Non-pigmented ciliary epithelial cell (primary cell): ENCODE measurements at places on chromosomes 1 and 21.

- DNase-seq: peak; percentile 95
These were observed 11.2 kb upstream of the CAPN2 start for GRCh38 chr1:223700942-223701637.

- DNase-seq: no peak
These were observed 8.3 kb downstream of the CHTOP start for GRCh38 chr1:153642161-153642560.

GRCh38 chr21:42518626-42519025 is 5.0 kb downstream of the SLC37A1 start:
- no peak for DNase-seq

DNA sequence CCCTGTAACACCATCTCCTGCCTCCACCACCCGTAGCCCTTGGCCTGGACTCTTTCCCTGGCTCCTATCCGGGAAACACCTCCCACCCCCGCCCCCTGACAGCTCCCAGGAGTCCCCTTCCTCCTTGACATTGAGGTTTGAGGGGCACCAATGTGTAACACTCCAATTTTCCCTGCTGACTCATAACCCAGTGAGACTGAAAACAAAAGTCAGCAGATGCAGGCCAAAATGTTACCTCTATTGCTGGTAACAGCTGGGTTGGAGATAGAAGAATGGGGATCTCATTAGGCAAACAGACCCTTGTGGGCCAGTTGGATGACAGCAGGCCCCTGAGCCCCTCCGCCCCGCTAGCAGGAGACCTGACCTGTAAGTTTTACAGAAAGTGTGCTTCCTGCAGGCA is 237.2 kb downstream of the KAZN start:
- DNase-seq: no peak

GRCh38 chr1:55580845-55581332 is 365.7 kb upstream of the USP24 start:
- peak; percentile 70 for DNase-seq

DNA sequence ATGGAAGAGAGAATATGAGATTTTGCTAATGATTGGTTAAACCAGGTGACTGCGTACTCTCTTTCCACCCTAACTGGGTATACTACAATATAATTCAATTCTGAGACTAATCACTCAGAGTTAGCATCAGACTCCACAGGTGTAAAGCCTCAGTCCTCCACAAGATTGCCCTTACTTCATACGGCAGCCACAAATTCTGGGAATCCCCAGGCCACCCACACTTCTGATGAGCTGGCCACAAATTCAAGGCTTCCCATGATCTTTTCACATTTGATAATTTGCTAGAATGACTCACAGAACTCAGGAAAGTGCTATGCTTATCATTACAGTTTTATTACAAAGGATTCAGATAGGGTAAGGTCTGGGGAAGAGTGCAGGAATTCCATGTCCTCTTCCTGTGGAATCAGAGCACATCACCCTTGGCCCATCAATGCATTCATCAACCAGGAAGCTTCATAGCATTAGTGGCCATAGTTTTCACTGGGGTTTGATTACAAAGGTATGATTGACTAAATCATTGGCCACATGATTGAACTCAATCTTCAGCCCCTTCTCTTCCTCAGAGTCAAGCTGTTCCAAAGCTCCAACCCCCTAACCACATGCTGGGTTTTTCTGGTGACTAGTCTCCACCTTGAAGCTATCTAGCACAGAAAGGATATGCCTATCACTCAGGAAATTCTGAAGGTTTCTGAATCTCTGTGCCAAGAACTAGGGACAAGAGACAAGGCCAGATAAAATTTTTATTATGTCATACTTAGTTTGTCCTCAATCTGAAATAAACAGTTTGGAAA is 131.7 kb downstream of the HHIPL2 start:
- DNase-seq: peak; percentile 2

DNA sequence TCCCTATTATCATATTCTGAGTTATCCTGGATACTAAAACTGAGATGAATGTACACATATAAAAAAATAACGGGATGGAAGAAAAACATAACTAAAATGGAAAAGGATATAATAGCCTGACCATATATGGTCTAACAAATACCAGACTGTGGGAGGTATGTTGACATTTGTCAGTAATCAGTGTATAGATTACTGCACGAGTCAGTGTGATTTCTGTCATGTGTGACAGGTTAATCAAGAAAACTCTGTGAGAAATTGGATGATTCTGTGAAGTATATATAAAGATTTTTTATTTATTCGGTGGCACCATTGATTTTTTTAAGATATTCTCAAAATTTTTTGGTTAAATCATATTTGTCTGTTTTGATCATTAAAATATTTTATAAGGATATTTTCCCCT is 547.3 kb upstream of the B3GALT2 start:
- no peak for DNase-seq

DNA sequence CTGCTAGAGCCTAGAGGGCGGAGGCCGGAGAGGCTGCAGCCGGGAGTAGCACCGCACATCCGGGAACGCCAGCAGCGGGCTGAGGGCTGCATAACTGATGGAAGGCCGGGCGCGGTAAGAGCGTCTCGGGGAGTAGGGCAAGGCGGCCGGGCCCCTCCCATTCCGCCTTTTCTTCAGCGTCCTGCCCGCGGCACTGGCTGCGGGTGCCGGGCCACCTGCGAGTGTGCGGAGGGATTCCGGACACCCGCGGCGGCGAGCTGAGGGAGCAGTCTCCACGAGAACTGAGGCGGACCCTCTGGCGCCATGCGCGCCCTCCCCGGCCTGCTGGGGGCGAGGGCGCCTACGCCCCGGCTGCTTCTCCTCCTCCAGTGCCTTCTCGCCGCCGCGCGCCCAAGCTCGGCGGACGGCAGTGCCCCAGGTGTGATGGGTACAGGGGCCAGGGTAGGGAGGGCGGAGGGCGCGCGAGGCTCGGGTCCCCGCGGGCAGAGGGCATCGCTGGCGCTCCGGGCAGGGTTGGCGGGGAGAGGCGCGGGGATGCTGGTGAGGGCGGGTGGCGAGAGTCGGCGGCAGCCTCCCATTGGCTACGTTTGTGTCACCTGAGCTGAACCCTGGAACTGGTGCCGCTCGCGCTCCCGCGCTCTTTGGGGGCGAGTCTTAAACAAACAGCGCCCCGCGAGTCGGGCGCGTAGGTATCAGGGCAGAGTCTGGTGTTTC is 334.4 kb downstream of the SRGAP2C start:
- no peak for DNase-seq

- no peak for DNase-seq
These were observed 78.1 kb upstream of the COX20 start for GRCh38 chr1:244757091-244757939.

DNA sequence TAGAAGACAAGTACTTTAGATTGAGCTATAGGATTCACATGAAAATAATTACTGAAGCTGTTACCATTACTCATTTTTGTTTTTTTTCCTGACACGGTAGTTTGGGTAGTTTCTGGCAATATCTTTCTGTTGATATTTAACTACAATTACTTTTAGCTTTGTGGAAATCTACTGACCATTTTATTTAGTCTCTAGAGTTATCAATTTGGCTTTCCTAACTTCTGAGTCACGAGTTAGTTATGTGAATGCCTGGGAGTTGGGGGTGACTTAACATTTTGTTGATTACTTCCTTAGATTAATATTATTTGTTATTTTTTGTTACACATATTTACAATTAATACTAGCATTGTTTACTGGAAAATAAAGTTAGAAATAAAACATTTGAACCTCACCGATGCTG is 160.6 kb downstream of the HMCN1 start:
- DNase-seq: no peak

GRCh38 chr1:182955596-182956588 is 2.9 kb upstream of the SHCBP1L start:
- peak; percentile 83 for DNase-seq

DNA sequence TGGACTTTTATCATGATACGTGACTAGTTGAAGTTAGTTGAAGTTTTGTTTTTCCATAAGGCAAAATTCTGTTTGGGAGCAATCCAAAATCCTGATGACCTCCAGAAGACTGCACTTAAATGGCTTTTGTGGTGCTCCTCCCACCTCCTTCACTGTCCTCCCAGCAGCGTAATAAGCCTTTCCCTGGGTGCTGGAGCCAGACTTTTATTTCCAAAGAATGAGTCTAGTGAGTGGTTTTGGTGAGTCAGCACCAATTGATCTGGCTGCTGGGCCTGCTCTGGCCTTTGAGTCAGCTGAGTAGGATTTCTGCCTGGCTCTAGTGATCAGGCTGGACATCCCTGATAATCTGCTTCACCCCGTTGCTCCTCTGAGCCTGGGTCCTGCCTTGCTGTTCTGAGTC is 21.7 kb upstream of the KCND3 start:
- DNase-seq: peak; percentile 6

DNA sequence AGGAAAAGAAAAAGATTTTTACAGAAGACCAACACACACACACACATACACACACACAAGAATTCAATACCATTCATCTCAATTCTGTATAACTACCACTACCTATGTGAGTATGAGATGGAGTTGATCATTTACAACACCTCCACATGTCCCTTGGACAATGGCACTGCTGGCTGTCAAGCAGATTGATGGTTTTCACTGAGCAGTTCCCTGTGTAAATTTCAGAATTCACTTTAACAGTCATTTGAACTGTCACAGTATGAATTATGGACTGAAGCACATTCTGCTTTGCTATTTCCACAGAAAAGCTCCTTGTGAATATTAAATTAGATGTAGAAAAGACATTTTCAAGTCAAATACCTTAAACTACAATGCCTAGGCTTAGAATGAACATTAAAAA is 14.3 kb downstream of the KCNT2 start:
- DNase-seq: no peak

GRCh38 chr1:202116287-202116686 is 6.4 kb upstream of the GPR37L1 start:
- no peak for DNase-seq

- DNase-seq: no peak
These were observed 34.0 kb downstream of the BACH1 start for GRCh38 chr21:29332461-29333362.

- DNase-seq: no peak
These were observed 47.4 kb upstream of the TNFSF18 start for GRCh38 chr1:173098117-173098516.

- no peak for DNase-seq
These were observed 15.2 kb upstream of the PDIK1L start for GRCh38 chr1:26096471-26096870.

DNA sequence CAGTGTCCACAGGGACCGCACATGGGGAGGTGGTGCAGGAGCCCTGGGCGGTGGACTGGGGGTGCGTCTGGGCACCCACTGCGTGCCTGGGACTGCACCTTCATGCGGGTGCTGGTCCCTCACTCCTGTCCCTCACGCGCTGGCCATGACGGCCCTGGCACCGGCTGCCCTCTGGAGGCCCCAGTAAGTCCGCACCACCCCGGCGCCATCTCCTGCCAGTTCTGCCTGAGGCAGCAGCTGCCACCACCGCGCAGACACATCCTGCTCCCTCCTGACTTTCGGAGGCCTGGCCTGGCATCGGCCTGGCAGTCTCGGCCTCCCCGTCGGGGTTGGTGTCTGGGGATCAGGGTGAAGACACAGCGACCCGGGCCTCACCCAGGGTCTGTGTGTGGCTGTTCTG is 64.8 kb downstream of the MORN1 start:
- DNase-seq: no peak

DNA sequence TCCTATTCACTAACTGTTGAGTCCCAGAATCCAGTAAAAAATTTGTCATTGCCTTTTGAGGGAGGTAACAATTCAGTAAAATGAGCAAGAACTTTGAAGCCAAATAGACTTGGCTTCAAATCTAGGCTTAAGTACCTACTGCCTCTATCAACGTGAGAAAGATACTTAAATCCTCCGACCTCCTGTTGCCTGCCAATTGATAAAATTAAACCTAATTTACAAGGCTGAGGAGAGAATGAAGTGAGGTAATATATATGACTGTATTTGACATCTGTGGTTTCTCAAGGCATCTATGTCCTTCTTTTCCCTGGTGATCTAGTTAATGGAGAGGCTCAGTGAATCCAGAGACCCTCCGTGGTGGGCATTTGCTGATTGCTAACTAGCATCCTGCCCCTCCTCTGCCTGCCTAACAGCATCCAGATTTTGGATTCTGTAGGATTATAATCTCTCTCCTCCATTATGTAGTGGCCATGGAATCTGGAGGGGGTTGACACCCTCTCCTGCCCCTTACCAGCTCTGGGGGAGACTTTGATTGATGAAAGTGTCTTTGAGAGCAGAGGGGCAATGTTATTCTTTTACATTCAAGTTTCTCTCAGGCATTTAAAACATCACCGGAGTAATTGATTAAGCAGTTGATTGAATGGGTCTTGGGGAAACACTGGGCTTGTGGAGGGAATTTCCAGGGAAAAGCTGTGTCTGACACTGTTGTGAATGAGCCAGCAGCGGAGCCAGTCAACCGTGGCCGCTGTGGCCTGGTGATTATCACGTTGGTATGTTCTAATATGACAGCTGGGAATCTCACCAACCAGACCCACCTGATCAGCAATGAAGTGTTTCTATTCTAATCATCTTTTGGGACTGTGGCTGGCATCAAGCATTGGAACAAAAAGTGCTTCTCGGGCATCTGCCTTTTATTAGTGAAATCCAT is 140.7 kb upstream of the FAM78B start:
- no peak for DNase-seq

- DNase-seq: no peak
These were observed 179.0 kb upstream of the TNR start for GRCh38 chr1:175922254-175922881.

DNA sequence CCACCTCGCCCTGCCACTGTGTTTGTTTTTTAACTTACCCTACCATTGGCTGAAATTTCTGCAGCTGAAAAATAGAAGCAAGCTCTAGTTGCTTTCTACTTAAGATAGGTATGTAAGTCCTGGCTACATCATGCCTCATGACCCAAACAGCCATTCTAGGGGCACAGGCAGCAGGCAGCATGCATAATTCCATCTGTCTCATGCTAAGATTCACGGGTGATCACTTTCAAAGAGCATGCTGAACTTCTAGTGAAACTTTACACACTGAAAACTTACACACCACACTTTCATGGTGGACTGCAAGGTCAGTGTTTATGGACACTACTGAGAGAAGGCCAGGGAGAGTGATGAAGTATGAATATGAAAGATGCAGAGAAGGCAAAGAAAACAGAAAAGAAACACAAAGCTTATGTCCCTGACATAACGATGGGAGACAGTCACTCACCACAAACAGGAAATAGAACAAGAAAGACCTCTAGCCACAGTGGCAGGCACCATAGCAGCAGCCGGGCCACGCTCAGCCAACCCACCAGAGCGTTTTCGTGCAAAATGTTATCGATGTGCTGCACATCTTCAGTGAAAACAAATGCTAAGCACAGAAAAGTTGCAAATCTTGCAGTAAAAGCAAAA is 102.3 kb upstream of the TIAM1 start:
- DNase-seq: no peak

DNA sequence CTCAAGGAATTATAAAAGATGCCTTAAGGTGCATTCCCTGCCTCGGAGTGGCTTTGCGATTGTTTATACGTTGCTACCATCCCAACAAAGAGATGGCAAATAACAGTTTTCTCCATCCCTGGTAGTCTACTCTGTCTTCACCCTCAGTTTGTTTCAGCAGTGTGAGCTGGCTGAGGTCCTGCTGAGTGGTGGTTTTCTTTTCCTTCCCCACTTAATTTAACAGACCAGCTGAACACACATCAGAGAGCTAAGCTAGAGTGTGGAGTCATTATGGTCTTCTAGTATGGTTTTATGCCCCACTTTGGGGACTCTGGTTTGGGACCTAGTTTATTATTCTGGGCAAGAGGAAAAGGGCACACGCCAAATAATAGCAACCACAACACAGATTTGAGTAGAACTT is 2.2 kb downstream of the PIGV start:
- DNase-seq: no peak
